ENCODE measurements at places on chromosomes 3 and 15.

- no peak for DNase-seq
Observed at GRCh38 chr15:22226034-22226790, 145.9 kb downstream of the OR4M2 start.

DNA sequence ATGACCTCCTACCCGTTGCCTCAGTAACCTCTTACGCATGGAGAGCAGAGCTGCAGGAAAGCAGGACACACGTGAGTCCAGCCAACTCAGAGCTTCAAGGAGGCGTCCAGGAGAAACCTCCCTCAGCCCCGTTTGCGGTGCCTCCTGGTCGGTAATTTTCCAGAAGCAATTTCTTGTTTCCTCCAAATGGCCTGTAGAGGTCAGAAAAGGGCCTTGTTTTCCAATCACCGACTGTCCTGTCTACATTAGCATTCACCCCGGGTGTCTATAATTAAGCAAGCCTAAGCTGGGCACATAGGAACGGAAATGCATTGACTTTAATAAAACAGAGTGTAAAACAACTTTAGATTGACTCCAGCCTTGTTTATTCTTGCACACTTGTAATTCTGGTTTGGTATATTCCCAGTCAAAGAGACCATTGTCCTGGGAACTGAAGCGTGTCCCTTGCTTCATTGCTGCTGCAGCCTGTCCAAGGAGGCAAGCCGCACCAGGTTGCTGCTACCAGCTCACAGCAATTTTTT lies 836.2 kb downstream of the AGBL1 start:
- peak; percentile 75 for DNase-seq

GRCh38 chr3:155608228-155608920 lies 136.5 kb downstream of the PLCH1 start:
- DNase-seq, result no peak

DNA sequence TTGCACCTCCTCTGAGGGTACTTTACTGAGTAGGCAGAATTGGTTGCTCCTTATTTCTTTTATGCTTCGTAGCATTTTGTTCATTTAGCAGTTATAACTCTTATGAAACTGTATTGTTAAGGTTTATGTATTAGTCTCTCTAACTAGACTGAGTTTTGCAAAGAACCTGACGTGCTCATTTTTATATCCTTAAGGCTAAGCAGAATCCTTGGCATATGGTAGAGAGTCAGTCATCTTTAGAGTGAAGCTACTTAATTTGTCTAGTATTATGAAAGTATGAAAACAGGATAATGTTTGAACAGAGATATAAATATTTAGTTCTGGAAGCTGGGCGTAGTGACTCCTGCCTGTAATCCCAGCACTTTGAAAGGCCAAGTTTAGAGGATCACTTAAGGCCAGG lies 20.1 kb downstream of the CRYBG3 start:
- DNase-seq, result no peak

DNA sequence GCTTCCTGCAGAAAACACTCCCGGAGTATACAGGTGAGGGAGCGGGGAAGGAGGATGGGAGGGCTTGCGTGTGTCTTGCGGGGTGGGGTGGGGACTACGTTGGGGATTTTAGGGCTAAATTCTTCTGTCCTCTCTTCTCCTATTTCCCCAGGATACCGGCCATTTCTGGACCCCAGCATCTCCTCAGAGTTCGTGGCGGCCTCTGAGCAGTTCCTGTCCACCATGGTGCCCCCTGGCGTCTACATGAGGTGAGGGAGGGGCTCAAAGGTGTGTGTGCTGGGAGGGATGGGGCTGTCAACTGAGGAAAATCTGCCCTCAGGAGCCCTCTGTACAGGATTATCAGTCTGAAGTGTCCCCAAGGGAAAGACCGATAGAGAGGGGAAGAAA lies 6.6 kb downstream of the DUOX1 start:
- peak; percentile 81 for DNase-seq

GRCh38 chr15:38111070-38111469 lies 141.6 kb upstream of the SPRED1 start:
- DNase-seq, result no peak

DNA sequence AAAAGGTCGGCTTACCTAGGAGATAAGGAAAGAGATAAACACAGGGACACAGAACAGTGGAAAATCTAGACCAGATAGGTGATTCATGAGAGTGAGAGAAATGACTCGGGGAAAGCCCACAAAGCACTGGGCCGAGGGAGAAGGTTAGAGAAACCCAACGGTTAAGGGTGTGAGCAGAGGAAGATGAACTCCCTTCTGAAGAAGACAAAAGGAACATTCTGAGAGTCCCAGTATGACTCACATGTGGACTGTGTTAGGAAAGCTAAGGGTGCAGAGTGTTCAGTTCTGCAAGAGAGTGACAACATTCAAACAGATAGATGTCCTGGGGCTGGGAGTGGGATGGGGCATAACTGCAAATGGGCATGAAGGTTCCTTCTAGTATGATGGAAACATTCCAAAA lies 83.0 kb downstream of the CNTN3 start:
- DNase-seq, result no peak

DNA sequence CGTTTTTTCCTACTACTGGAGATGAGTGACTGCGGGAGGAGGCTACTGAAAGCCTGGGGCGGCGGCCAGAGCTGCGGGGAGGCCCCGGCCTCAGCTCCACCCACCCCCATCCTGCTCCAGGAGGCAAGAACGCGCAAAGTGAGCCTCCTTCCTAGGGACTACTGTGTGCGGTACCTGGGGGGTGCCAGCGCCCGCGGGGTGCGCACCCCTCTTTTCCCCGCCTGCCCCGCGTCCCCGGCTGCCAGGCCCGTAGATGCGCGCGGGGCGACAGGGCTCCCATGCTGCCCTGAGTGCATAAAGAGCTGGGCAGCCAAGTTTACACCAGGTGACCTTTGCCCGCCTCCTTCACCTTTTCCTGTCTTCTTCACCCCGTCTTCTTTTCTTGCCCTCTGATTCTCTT lies 2.5 kb upstream of the USF3 start:
- peak; percentile 69 for DNase-seq
